CD4-positive, alpha-beta T cell treated with Interleukin-2 at 100 ng/mL for 4 hours (primary cell): ENCODE measurements at places on chromosomes 7 and 10.

- no peak for DNase-seq
These were observed 431.3 kb downstream of the GALNT17 start for GRCh38 chr7:71563276-71563675.

DNA sequence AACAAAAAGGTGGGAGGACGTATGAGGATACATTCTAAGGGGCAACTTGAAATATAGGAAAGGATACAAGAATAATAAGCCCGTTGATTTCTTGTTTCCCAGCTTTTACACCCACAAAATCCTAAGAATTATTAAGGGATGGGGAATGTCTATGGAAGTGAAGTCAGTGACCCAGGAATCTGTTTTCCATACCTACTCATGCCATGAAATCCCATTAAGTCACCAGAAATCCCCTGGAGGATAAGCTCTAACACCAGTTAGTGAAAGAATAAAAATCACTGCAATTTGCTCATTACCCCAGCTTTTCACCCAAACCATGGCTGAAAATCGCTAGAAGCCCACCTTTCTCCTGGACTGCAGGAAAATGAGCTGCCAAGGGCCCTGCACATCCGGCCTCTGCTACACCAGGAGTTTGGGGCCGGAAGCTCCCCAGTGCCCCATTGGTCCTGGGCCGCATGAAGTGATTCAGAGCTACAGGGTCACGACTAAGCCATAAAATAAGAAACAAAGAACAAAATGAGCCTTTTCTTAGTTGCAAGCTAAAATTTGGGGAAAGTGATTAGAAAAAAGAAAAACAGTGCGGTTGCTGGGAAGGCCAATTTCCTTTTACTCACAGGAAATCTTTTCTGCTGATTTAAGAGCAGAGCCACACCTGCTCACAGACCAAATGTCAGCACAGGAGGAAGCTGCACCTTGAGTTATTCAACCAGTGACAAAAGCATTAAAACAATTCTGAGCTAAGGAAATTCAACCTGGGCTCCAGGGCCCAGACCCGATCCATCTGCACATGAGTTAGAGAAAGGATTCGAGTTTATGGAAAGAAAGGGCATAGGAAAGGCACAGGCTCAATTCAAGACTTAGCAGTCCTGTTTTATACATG is 40.3 kb downstream of the HIPK2 start:
- DNase-seq = peak; percentile 29

DNA sequence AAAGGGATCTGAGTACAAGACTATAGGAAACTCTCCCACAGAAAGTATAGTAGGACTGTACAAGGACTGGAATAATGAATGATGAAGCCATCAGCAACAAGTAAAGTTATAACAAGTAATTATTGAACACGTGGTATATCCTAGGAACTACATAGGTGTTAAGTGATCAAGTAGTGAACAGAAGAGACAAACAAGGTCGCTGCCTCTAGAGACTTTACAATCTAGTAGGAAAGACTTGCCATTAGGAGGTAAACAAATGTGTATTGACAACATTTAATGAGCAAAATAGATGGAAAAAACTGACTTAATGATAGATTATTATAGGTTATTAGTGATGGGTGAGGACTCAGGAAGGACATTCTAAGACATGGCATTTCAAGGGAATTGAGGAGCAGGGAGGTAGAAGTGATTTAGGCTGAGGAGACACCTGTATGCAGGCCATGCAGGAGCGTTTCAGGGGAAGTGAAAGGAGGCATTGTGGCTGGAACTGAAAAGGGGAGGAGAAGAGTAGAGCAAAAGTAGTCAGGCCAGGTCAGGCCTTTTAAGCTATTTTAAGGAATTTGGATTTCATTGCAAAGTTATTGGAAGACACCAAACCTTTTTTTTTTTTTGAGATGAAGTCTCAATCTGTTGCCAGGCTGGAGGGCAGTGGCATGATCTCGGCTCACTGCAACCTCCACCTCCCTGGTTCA is 8.5 kb upstream of the GLCCI1 start:
- DNase-seq = no peak

DNA sequence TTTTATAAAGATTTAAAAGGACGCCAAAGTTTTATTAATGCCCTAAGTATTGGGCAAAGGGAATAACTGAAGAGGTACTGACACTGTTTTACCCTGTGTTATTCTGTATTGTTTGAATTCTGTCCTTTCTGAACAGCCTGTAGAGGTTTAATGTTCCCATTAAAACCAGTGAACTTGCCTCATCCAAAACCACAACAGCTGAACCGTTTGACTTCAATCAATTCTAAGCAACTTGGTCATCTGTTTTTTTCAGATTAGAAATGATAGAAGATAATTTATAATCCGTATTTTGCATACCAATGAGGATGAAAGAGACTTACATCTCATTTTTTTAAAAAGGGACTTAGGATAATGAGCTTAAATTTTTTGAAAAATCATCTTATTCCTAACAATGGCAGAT is 40.4 kb downstream of the HACD1 start:
- DNase-seq = no peak

GRCh38 chr7:17016402-17017010 is 134.7 kb upstream of the AGR3 start:
- no peak for DNase-seq

DNA sequence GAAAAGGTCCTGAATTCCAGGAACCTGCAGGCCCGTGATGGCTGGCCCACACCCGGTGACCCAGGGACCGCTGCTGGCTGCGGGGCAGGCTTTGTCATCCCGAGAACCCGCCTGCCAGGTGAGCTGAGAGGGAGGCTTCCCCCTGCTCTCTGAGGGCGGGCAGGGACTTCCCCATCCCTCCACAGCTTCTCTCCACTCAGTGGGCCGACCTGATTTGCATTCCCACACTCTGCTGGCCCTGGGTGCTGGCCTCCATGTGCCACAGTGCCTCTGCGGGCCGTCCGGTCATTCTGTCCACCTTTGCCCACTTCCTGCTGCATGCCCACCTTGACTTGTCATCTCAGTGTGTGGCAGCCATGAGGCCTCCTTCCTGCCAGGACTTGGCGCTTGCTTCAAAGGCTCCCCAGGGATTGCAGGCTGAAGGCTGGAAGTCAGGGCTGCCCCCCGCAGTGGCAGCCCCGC is 35.3 kb downstream of the PALD1 start:
- DNase-seq = no peak
